ENCODE measurements at places on chromosomes 3 and 15.

DNA sequence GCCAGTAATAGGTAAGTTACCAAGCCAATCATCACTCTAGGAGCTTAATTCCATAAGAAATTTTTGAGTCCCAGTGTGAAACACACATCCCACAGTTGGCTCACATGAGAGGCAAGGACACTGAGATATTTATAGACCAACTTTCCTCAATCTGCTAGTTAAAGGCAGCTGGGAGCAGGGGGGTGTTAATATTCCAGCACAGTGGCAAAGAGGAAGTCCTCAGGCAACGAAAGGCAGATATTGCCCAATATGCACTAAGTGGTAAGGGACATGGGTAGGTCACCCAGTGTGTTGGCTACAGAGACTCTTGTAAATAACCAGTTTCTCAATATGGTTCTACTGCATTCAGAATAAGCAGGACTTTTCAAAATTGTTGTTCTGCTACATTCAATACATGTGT, 61.0 kb downstream of the TOP2B start:
- no peak for DNase-seq

DNA sequence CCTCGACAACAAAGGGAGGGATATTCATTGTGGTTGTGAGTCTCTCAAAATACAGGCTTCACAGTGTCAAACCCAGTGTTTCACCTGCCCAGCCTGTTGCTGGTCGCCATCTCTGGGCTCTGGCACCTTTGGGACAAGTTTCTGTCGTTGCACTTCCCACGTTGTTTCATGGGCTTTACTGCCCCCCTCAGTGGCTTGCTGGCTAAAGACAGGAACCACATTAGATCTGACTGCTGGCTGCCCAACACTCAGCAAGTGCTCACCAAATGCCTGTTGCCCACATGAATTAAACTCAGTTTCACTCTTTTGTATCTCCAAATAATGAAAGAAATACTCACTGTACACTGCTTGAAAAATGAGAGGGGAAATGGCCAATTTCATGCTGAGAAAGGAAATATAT, 27.6 kb downstream of the FOXL2 start:
- no peak for DNase-seq

DNA sequence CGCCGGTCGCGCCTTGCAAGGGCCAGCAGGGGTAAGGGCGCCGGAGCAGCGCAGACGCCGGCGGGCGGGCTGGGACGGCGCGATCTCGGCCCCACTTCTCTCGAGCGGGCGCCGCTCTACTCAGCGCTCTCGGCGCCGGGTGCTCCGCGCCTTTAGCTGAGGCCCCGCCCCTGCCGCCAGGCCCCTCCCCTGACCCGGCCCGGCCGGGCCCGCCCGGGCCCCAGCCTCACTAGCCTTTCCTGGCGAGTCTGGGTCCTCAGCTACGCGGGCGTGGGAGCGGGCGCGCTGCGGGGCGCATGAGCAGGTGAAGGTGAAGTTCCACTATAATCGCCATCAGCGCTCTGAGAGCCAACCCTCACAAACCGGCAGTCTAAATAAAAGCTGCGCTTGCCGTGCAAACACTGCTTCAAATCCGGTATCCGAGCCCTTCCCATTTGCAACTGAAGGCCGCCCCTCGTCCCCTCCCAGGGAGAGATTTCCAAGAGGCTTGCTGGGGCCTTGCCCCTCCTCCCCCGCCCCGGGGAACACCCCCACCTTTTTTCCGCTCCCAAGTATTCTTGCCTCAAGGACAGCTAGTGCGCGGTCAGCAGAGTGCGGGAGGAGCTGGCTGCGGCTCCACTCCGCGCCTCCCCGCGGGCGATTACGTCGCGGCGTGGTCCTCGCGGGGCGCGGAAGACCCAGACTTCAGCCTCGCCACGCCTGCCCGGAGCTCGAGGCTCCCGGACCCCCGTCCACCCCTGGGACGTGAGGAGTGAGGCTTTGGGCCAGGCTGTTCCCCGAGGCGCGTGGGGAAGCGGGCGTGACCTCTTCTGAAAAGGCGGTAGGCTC, at the start of gene RPP25:
TSS of gene RPP25 (minus strand) at position 125 of the 828 bp plus-strand sequence. CDS start 189 bp downstream, outside the sequence.
- peak; percentile 88 for DNase-seq

- DNase-seq, result no peak
These were observed 49.7 kb downstream of the PCNP start for GRCh38 chr3:101623656-101624055.

DNA sequence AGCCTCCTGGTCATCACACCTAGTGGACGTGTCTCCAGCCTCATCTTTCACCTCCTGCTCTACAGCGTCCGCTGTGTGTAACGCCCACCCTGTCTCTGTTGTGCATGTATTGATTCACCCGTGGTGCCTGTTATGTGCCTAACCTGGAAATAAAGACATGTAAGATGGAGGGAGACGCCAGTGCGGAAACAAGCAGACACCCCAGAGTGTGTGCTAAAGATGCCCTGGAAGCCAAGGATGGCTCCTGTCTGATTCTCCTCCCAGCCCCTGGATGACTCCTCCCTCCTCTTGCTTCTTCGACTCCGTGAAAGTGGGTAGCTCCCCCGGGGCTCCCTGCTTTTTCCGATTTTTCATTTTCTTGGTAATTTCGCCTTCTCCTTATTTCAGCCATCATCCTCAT, 241.8 kb downstream of the ADAMTS17 start:
- no peak for DNase-seq

DNA sequence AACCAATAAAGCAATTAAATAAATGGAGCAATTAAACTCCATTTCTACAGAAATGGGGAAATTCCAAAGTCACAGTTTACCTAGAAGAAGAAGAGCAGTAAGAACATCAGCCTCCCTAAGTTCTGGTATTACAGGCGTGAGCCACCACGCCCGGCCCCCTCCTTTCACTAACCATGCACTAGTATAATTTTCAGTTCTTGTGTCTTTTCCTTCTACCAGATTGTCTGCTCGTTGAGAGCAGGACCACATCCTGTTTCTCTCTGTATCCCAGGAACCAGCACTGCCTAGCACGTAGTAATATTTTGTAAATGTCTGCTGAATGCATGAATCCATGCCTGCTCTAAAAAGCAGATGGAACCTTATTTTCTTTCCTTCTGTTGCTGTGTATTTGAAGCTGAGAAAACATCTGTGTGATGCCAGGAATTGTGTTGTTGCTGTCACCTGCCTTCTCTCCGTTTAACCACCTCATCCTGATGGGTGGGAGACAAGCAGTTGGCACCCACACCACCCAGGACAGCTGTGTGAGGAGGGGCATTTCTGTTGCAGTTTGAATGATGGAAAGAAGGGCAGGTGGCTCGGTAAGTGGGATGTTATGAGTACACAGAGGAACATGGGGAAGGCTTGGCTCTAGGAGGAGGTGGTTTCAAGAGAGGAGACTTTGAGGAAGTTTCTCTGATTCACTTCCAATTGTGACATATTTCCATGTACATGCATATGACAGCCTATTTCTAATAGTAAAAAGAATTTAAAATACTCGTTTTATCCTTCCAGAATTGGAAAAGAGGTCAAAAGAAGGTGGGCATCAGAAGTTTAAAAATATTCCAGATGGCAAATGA, 30.1 kb downstream of the PXYLP1 start:
- DNase-seq, result no peak

All from NT2/D1 (cell line).